ENCODE measurements at places on chromosomes 13 and 19. TPM values are rescaled to one million over a fixed set of nuclear protein-coding genes. Genes with fewer than 3 reads are reported as not detected.

DNA sequence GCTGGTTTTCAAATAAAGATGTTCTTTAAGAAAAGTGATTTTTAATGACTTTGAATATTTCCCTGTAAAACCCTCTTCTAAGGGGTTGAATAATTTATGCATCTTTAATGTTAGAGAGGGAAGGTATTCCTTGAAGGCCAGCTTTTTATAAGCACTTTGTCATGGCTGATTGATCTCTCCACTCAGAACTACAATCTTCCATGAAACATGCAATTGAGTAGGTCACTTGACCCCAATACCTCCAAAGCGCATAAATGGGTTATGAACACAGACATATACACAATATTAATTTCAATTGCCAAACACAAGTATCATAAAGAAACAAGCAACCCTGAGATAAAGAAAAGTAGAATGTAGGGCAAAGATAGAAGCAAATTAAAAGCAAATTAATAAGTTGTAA lies 359.9 kb downstream of the MTUS2 start:
- H3K36me3 ChIP-seq: no peaks in the 10 kb centered on the region
- no peaks in the 10 kb centered on the region for H3K27me3 ChIP-seq
- H3K27ac ChIP-seq: no peak overlapping the region
- no peak overlapping the region for H3K4me3 ChIP-seq

GRCh38 chr19:11479090-11479897 lies 1.6 kb downstream of the ELAVL3 start:
- 0 out of 2 replicates have a peak, but pooled peaks cover 2% of the 10 kb centered on the region for H3K36me3 ChIP-seq
- DNase-seq: no peak
- H3K27ac ChIP-seq: no peak overlapping the region
- H3K4me3 ChIP-seq: no peak overlapping the region
- peaks cover 2% of the 10 kb centered on the region for H3K4me1 ChIP-seq

DNA sequence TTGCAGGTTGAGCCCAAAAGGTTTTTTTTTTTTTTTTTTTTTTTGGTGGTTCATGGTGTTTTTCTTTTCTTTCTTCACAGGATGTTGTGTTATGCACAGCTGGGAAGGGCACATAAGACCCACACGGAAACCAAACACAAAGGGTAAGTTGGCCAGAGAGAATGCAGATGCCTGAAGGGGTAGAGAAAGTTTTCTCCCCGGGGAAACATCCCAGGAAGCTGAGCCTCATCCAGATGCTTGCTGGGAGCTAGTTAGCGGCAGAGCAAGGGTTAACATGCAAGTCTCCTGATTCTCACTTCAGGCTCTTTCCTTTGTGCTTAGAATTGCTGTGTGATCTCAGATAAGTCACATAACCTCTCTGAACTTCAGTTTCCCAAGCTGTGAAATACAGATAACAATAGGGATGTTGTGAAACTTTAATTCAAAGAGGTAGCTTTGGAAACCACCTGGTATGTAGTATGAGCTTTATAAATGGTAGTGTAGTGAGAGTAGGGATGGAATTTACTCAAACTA lies 3.1 kb downstream of the ADGRE1 start:
- H3K4me1 ChIP-seq: no peaks in the 10 kb centered on the region
- DNase-seq: no peak
- no peaks in the 10 kb centered on the region for H3K36me3 ChIP-seq
- no peak overlapping the region for H3K27ac ChIP-seq
- H3K4me3 ChIP-seq: no peak overlapping the region

- H3K36me3 ChIP-seq: no peaks in the 10 kb centered on the region
- H3K27me3 ChIP-seq: no peaks in the 10 kb centered on the region
- no peak overlapping the region for H3K27ac ChIP-seq
- no peaks in the 10 kb centered on the region for H3K4me1 ChIP-seq
Measured at GRCh38 chr13:51549593-51549992, 34.7 kb upstream of the WDFY2 start.

DNA sequence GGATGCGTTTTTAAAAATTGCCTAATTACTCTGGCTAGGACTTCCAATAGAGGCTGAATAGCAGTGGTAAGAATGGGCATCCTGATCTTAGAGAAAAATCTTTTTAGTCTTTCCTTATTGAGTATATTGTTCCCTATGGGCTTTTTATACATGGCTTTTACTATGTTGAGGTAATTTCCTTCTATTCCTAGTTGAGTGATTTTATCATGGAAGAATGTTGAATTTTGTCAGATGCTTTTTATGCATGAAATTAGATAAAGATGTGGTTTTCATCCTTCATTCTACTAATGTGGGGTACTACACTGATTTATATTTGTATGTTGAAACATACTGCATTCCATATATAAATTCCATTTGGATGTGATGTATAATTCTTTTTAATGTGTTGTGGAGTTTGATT lies 2673.8 kb downstream of the PCDH9 start:
- no peaks in the 10 kb centered on the region for H3K36me3 ChIP-seq

- H3K36me3 ChIP-seq: peaks cover 18% of the 10 kb centered on the region
- H3K27ac ChIP-seq: peak overlapping the region; percentile 79
- peak; percentile 85 for DNase-seq
- peak overlapping the region; percentile 58 for H3K4me3 ChIP-seq
Measured at GRCh38 chr19:12669270-12670158, 2.9 kb downstream of the WDR83 start.

DNA sequence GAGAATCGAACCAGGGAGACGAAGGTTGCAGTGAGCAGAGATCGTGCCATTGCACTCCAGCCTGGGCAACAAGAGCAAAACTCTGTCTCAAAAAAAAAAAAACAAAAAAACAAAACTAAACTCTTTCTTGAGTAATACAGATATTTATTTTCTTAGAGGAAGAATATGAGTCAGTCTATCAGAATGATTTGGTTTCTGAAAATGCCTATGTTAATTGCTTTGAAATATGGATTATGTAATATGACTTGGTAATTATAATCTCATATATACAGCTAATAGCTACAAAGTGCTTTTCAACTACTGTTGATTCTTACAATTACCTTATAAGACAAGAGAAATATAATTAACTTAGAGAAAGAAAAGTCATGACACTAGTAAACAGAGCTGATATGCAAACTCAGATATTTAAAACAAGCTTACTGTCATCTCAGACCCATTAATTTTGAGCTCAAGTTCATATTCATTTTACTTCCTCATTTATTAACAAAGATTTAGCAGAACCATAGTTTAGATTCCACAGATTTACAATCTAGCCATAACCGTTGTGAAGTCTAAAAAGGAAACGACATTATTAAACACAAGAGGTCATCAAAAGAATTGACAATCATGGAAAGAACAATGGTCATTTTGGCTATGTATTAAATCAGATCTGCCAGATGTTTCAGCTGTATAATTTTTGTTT lies 88.0 kb downstream of the TBC1D4 start:
- H3K27ac ChIP-seq: no peak overlapping the region
- DNase-seq: peak; percentile 26
- H3K4me1 ChIP-seq: peaks cover 2% of the 10 kb centered on the region
- no peaks in the 10 kb centered on the region for H3K27me3 ChIP-seq

GRCh38 chr13:28531845-28532387 lies 37.0 kb upstream of the FLT1 start:
- peaks cover 11% of the 10 kb centered on the region for H3K4me1 ChIP-seq
- H3K27me3 ChIP-seq: peaks cover 3% of the 10 kb centered on the region
- no peaks in the 10 kb centered on the region for H3K36me3 ChIP-seq
- H3K27ac ChIP-seq: no peak overlapping the region

- H3K36me3 ChIP-seq: no peaks in the 10 kb centered on the region
- no peaks in the 10 kb centered on the region for H3K27me3 ChIP-seq
- H3K4me1 ChIP-seq: no peaks in the 10 kb centered on the region
- no peak overlapping the region for H3K27ac ChIP-seq
- H3K4me3 ChIP-seq: no peak overlapping the region
Measured at GRCh38 chr19:30584090-30584489, 211.9 kb downstream of the ZNF536 start.

DNA sequence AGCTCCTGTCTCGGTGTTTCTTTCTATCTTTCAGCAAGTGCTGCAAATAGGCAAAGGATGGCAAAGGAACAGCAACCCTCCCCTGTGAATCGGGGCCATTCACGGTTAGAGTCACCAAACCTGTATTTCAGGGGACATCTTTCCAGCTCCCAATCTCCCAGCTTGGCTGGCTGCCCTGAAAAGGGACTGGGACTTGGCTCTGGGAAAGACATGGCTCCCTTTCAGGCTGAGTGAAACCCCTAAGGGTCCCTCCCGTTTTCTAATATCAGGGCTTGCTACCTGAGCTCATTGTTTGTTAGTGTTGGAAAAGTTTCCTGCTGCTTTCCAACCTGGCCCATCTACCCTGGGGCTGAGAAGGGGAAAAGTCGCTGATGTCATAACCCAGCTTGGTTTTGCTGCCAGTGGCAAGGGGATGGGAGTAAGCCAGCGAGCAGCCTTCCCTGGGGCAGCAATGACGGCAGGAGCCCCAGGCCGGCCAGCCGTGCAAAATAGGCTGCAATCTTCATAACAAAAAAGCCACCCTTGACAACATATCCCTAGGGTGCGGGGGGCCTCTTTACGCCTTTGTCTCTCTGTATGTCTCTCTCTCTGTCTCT lies 29.9 kb downstream of the SERP2 start:
- H3K4me1 ChIP-seq: peaks cover 5% of the 10 kb centered on the region
- H3K27ac ChIP-seq: no peak overlapping the region
- no peaks in the 10 kb centered on the region for H3K36me3 ChIP-seq
- peaks cover 12% of the 10 kb centered on the region for H3K27me3 ChIP-seq
- DNase-seq: no peak

- H3K27me3 ChIP-seq: no peaks in the 10 kb centered on the region
- peak within 1 kb of the TSS; percentile 94 for H3K4me3 ChIP-seq
- H3K27ac ChIP-seq: peak within 1 kb of the TSS; percentile 92
- peak; percentile 83 for DNase-seq
- H3K36me3 ChIP-seq: peaks cover 22% of the 10 kb centered on the region
Measured at GRCh38 chr19:2328401-2329148, at the start of the genes LSM7 and SPPL2B. Gene LSM7 (minus strand): TSS chr19:2328586. CDS start chr19:2328566, 20 bp downstream. Gene SPPL2B (plus strand): TSS chr19:2328684. CDS start chr19:2328710, 26 bp downstream.

DNA sequence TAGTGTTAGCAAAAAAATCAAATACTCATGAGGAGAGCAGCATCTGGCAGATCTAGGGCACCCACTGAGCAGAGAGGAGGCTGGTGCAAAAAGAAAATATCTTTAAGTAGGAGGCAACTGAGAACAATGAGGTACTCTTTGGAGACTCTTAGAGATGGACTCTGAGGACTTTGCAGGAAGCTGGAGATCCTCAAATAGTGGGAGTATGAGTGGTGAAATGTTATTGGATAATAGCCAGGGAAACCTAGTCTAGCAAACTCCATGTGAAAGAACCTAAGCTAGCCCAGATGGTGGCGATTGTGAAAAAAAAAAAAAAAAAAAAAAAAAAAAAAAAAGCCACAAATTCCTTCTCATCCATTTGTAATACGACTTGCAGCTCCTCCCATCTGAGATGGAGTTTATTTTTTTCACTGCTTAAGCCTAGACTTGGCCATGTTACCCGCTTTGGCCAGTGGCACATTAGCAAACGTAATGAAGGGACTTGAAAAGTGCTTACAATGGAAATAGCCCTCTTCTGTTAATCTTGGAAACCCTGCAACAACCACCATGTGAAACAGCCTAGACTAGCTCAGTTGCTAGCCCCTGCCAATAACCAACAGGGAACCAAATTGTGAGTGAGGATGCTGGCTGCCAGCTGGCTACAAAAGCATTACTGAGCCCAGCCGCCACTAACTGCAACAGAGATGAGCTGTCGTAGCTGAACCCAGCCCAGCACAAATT lies 476.2 kb downstream of the KLF12 start:
- H3K4me3 ChIP-seq: no peak overlapping the region
- DNase-seq: no peak
- H3K4me1 ChIP-seq: no peaks in the 10 kb centered on the region
- H3K27ac ChIP-seq: no peak overlapping the region

- DNase-seq: no peak
- no peaks in the 10 kb centered on the region for H3K4me1 ChIP-seq
- H3K36me3 ChIP-seq: no peaks in the 10 kb centered on the region
- no peaks in the 10 kb centered on the region for H3K27me3 ChIP-seq
- H3K27ac ChIP-seq: no peak overlapping the region
Measured at GRCh38 chr13:60981407-60981806, 434.2 kb downstream of the PCDH20 start.

- no peak overlapping the region for H3K4me3 ChIP-seq
- no peak overlapping the region for H3K27ac ChIP-seq
- no peaks in the 10 kb centered on the region for H3K36me3 ChIP-seq
- no peaks in the 10 kb centered on the region for H3K4me1 ChIP-seq
- peaks cover 14% of the 10 kb centered on the region for H3K27me3 ChIP-seq
Measured at GRCh38 chr19:38506723-38507550, 73.4 kb downstream of the RYR1 start.

DNA sequence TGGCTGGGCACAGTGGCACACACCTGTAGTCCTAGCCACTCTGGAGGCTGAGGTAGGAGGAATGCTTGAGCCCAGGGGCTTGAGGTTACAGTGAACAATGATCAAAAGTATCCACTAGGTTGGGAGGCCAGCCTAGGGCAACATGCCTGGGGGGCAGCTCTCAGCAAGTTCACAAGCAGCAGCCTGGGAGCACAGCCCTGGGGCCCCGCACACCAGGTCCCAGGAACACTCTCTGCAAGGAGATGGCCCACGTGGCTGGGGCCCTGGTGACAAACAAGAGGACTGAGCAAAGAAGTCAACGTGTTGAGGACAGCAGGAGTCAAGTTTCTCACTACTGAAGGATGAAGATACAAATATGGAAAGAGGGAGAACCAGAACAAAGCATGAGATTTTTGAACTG lies 39.3 kb downstream of the ABCC4 start:
- peaks cover 29% of the 10 kb centered on the region for H3K36me3 ChIP-seq
- no peak overlapping the region for H3K4me3 ChIP-seq
- peaks cover 8% of the 10 kb centered on the region for H3K4me1 ChIP-seq
- H3K27ac ChIP-seq: no peak overlapping the region
- no peaks in the 10 kb centered on the region for H3K27me3 ChIP-seq
- DNase-seq: no peak

- no peak for DNase-seq
- no peaks in the 10 kb centered on the region for H3K4me1 ChIP-seq
Measured at GRCh38 chr13:65719831-65720230, 1510.3 kb downstream of the PCDH9 start.

DNA sequence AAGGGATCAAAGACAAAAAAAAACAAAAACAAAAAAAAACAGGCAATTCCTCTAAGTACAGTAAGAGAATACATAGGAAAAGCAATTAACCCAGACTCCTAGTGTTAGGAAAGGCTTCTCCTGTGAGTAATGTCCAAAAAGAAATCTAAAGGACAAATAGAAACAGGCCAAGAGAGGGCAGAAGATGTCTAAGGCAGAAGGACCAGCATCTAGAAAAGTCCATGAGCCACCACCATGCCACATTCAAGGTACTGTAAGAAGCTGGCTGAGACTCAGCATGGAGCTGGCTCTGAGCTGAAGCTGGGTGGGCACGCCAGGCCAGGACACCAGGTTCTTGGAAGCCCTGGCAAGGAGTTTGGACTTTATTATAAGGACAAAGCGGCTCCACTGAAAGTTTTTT lies 118.1 kb upstream of the FRY start:
- no peaks in the 10 kb centered on the region for H3K36me3 ChIP-seq
- no peaks in the 10 kb centered on the region for H3K4me1 ChIP-seq
- H3K27me3 ChIP-seq: peaks cover 5% of the 10 kb centered on the region
- no peak overlapping the region for H3K4me3 ChIP-seq
- no peak for DNase-seq

- no peak for DNase-seq
- H3K27me3 ChIP-seq: peaks cover 11% of the 10 kb centered on the region
- H3K27ac ChIP-seq: no peak overlapping the region
- no peaks in the 10 kb centered on the region for H3K4me1 ChIP-seq
Measured at GRCh38 chr19:53999694-54000093, 8.3 kb downstream of the CACNG6 start.

Gene PBX4
- 0.90 TPM for total RNA-seq

Gene OR4F17
- total RNA-seq: not detected

Gene CD22
- total RNA-seq: 0.18 TPM

Gene GAPDHS
- total RNA-seq: not detected

Gene SIGLEC5
- not detected for total RNA-seq

Gene PRSS57
- total RNA-seq: not detected

Gene EPSTI1
- total RNA-seq: 1.1 TPM

Gene COX6B2
- not detected for total RNA-seq

Gene TBXA2R
- 0.36 TPM for total RNA-seq

Data from IMR-90 (cell line).